HepG2 (cell line): ENCODE measurements at places on chromosomes 1 and 21. TPM values are rescaled to one million over a fixed set of nuclear protein-coding genes. Genes with fewer than 3 reads are reported as not detected.

TEDDM1 gene
- not detected in 2 replicates for polyA plus RNA-seq

HES2 gene
- 0.13 and 0.17 TPM in 2 replicates for polyA plus RNA-seq

PTPN7 gene
- 0.05 TPM in 1 of 2 replicates, not detected in the other for polyA plus RNA-seq

TRMT1L gene
- polyA plus RNA-seq, result 17.5 and 19.2 TPM in 2 replicates

SHE gene
- not detected in 2 replicates for polyA plus RNA-seq

CLEC20A gene
- polyA plus RNA-seq, result not detected in 2 replicates

ANKRD35 gene
- not detected in 2 replicates for polyA plus RNA-seq

WNT4 gene
- polyA plus RNA-seq, result not detected in 2 replicates

TFF3 gene
- polyA plus RNA-seq, result 26.9 and 27.0 TPM in 2 replicates

GATAD2B gene
- 5.1 and 5.2 TPM in 2 replicates for polyA plus RNA-seq

KCNE1 gene
- not detected in 2 replicates for polyA plus RNA-seq

KLHDC7A gene
- polyA plus RNA-seq, result 0.15 and 0.24 TPM in 2 replicates

NHLH2 gene
- polyA plus RNA-seq, result not detected in 2 replicates

SLC30A2 gene
- not detected in 2 replicates for polyA plus RNA-seq

GRCh38 chr1:212587888-212588510 lies 20.6 kb upstream of the ATF3 start:
- no peak for DNase-seq

GRCh38 chr21:26637201-26637745 lies 64.2 kb upstream of the CYYR1 start:
- no peak for DNase-seq

- DNase-seq, result no peak
Observed at GRCh38 chr1:173355281-173356031, 121.7 kb upstream of the PRDX6 start.

- no peak for DNase-seq
Observed at GRCh38 chr1:237791592-237791991, 99.1 kb downstream of the ZP4 start.

GRCh38 chr21:41600556-41600955 lies 92.6 kb upstream of the TMPRSS2 start:
- DNase-seq, result no peak

DNA sequence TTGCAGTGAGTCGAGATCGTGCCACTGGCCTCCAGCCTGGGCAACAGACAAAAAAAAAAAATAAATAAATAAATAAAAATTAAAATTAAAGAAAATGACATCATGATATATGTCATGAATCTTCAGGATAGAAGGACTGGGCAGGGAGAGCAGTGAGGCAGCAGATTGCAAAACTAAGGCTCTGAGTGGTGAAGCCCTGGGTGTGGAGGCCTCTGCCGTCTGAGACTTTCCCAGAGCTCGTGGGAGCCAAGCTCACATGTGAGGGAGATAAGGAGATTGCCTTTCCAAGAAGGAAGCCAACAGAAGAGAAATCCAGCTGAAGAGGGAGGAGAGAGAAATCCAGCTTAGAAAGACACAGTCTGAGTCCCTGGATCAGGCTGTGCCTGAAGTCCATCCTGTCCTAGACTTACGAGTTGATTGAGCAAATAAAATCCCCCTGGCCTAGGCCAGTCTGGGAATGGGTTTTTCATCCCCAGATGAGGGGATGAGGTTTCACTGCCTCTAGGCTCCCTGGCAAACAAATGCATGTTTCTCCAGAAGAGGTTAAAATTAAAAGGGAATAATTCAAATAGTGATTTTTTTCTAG lies 142.0 kb upstream of the IGSF21 start:
- no peak for DNase-seq

- peak; percentile 87 for DNase-seq
Observed at GRCh38 chr21:17438635-17439034, 74.2 kb upstream of the CXADR start.

DNA sequence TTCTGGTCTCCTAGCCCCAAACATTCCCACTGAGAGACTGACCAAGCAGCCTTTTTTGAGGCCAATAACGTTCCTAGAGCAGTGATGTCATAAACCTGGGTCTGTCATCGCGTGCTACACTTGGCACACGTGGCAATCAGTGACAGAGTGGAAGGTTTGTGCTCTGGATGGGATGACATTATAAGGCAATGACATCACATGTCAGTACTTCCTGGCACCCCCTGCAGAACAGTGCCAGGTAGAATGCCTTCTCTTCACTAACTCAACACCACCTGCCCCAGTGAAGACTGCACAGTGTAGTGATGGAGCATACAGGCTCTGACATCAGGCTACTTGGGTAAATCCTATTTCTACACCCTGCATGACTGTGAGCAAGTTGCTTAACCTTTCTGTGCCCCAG lies 5.4 kb upstream of the ZNF648 start:
- no peak for DNase-seq

GRCh38 chr1:116737020-116737854 lies 17.0 kb upstream of the CD2 start:
- peak; percentile 7 for DNase-seq

DNA sequence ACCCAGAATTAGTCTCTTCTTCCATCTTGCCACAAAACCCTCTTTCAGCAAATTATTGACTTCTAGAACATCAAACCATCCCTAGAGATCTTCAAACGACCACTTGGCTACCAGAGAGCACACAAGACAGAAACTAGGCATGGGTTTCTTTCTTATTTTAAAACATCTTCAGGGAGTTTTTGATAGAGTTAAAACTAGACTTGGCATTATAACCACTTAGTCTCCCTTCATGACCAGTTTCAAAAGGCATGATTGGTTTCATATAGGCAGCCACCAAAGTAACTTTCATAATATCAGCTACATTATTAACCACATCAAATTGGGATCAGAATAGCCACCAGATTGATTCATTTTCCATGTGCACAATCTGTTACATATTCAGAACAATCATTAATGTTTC lies 368.4 kb upstream of the GREM2 start:
- no peak for DNase-seq

- no peak for DNase-seq
Observed at GRCh38 chr21:46078978-46079351, 18.9 kb upstream of the COL6A2 start.

GRCh38 chr1:12113433-12114339 lies 50.6 kb downstream of the TNFRSF8 start:
- no peak for DNase-seq

GRCh38 chr1:13556224-13556764 lies 27.3 kb upstream of the PDPN start:
- no peak for DNase-seq

DNA sequence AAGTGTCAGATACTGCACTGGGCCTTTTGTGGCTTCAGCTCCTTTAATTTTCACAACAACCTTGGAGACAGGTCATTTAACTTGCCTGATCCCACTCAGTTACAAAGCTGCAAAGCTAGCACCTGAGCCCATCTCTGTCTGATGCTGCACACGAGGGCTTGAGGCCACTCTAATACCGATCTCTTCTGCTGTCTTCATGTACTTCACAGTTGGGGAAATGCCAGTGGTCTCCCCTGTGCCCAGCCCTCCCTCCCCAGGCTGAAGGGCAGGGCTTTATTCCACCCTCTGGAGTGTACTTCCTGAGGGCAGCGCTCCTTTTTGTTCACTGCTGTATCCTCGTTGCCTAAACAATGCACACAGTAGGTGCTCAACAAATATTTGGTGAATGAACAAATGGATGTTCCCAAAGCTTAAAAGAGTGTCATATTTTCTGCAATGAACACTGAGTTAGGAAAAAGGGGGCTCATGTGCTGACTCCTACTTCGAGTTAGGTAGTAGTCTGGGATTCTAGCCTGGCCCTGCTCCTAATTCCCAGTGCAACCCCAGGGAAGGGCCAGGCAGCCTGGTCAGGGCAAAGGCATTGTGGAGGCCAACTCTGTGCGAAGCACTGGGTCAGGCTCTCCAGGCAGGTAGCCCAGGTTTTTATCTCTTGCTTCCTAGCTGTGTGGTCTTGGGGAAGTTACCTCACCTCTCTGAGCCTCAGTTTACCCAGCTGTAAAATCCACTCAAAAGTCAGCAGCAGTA lies 1.1 kb downstream of the TMCO4 start:
- no peak for DNase-seq

- DNase-seq, result no peak
Observed at GRCh38 chr21:45080232-45080631, 5.9 kb downstream of the ADARB1 start.

- DNase-seq, result no peak
Observed at GRCh38 chr1:26154750-26155149, 4.1 kb upstream of the FAM110D start.

DNA sequence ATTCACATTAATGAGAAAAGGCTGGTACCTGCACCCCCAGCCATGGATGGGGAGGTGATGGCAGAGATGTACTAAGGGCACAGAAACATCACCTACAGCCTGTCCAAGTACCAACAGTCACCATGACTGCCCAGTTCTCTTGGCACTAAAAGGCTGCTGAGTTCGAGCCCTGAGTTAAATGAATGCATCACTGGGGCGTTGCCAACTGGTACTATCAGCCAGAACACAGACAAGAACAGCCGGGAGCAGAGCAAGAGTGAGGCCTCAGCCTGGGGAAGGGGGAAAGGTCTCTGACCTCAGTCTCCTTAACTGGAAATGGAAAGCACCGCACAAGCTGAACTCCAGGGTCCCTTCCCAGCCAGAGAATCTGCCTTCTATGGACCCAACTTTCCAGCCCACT lies 60.5 kb downstream of the GLIS1 start:
- no peak for DNase-seq

DNA sequence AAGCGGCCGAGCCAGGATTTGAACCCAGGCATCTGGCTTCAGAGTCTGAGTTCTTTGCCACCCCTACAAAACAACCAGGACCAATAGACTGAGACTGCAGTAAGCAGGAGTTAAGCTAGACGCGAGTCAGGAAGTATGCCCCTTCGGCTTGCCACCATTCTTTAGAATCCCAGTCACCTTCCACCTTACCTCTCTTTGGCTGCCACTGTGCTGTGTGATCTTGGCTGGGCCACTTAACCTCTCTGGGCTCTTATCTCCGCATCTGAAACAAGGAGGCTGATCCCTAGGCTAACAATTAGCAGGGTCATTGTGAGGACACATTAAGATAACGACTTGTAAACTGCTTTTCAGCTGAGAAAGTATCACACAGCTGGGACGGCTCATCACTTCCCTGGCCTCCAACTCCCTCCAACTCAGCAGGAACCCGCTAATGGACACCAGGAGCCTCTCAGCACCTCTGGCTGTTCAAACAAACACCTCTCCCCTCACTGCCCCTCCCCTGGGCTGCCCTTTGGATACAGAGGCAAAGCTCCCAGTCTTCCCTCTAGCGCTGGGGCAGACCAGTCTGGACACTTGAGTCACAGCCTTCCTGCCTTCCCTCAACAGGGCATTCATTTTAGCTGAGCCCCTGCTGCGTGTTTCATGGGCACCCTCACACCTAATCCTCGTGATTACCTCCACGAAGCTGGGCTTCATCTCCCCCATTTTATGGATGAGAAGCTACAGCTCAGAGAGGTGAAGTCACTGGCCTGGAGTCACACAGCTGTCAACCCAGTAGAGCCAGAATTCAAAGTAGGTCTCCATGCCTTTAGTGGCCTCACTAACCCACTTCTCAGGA lies 83.2 kb downstream of the CAMK2N1 start:
- DNase-seq, result no peak

DNA sequence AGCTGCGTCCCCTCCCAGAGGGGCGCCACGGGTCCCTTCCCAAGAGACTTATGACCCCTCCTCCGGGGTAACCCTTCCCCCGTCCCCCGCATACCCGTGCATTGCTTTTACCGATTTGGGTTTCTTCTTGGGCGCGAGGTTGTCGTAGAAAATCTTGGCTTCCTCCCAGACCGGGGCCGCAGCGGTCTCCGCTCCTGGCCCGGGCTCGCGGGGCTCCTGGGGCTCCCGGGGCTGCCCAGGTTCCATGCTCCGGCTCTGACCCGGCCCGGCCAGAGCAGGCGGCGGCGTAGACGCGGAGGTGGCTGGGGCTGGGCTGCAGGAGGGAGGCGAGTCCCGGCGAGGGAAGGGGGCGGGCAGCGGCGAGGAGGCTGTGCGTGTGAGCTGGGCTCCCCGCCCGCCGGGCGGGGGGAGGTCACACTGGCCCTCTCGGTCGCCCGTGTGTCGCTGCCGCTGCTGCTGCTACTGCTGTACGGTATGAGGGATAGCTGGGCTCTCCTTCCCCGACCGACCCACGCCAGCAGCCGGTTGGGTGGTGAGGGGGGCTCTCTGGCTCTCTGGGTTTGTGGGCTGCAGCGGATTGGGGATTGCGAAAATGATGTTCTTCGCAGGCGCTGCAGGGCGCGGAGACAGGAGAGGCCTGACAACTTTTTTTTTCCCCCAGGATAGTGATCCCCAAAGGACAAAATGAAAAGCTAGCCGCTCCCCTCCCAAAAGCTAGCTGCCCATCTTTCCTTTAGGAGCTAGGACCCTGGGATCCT lies at the start of gene NT5C1A:
NT5C1A (minus strand) TSS at position 315 of the 758 bp plus-strand sequence; CDS start at position 246, 69 bp downstream.
- DNase-seq, result no peak

DNA sequence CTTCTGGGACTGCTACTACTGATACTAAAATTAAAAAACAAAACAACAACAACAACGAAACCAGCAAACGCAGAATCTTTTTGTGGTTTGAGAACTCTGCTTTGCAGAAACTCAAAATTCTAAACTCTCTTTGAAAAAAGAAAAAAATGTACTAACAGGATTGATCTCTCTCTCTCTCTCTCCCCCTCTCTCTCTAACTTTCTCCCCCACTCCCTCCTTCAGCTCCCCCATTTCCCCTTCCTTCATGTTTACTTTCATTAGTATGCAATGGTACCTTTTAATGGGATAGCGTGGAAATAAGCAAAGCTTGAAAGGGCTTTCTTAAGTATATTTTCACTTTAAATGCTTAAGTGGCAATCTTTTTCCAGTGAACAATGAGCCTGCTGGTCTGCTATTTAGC lies 562.6 kb upstream of the ADGRL2 start:
- no peak for DNase-seq

GRCh38 chr1:68201546-68202238 lies 30.6 kb downstream of the WLS start:
- DNase-seq, result no peak

GRCh38 chr21:42520628-42521253 lies 7.1 kb downstream of the SLC37A1 start:
- DNase-seq, result no peak

- peak; percentile 1 for DNase-seq
Observed at GRCh38 chr1:80217377-80217986, 1211.0 kb upstream of the ADGRL4 start.

DNA sequence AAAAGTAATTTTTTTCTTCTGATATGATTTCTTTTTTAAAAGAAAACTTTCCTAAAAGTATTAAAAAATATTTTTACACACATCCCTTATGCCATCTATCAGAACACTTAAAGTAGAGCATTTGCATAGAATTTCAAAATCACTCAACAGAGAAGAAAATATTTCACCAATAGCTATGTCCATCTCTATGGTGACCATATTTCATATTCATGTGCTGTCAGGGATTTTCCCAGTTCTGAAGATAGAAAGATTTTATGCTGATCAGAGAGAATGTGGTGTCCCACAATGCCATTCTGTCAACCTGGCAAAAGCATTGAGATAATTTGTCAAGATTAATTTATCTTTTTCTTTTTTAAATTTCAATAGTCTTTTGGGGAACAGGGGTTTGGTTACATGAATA lies 87.0 kb downstream of the C4BPA start:
- no peak for DNase-seq

DNA sequence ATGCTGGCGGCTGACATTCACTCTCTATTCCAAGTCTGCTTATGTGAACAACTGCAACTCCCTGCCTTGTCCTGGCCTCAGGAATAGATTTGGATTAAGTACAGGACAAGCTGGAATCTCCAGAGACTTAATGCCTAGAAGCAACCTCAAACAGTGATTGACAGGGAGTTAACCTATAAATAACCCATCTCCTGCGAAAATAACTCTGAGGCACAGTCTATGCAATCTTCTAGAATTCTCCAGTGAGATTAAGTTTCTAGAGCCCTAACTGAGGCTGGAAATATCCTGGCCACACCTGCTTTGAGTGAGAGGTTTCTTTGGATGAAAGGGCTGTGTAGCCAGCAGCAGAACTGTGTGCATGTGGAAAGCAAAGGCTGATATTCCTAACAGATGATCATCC lies 25.3 kb upstream of the ATP1A1 start:
- no peak for DNase-seq

- no peak for DNase-seq
Observed at GRCh38 chr1:147895123-147895522, 7.5 kb upstream of the GJA8 start.
